ENCODE measurements at places on chromosomes 1 and 21.

DNA sequence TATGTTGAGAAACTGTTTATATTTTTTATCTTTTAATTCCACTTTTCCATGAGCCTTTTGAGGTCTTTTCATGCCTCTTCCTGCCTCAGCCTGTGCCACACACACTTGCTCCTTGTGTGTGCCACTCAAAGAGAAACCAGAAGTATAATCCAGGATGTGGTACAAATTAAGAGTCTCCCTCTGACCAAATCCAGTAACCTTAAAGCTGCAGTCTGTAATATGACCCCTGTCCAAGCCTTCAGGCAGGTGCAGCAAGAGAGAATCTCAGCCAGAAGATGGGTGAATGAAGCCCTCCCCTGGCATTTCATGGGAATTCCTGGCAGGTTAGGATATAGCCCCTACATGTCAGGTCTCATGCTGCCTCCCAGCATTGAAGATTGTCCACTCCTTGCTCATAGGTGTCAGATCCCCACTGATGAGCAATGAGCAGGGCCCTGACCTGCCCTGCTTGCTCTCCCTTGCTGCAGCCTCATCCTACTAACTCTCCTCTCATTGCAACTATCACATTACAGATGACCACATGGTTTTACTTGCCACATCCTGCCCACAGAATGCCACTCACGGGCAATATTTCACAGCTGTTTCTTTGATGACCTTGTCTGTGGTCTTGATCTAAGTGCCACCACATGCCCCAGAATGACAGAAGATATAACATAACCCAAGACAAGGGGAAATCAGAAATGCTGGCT, 169.3 kb downstream of the SEC16B start:
- no peak for DNase-seq

DNA sequence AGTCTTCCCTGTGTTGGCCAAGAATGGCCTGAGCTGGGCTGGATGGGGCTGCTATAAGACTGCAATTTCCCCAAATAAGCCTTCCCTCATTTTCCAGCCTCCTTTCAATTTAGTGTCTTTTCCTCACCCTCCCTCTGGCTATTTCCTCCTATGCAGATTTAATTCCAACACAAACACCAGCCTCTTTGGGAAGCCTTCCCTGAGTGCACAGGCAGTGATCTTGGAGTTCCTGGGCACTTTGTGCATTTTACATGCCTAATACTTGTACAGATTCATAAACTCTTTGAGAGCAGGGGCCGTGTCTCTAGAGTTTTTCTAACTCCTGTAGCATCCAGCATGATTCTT, 91.1 kb upstream of the TLR5 start:
- no peak for DNase-seq

- peak; percentile 16 for DNase-seq
Observed at GRCh38 chr1:180415985-180416633, 86.3 kb downstream of the ACBD6 start.

DNA sequence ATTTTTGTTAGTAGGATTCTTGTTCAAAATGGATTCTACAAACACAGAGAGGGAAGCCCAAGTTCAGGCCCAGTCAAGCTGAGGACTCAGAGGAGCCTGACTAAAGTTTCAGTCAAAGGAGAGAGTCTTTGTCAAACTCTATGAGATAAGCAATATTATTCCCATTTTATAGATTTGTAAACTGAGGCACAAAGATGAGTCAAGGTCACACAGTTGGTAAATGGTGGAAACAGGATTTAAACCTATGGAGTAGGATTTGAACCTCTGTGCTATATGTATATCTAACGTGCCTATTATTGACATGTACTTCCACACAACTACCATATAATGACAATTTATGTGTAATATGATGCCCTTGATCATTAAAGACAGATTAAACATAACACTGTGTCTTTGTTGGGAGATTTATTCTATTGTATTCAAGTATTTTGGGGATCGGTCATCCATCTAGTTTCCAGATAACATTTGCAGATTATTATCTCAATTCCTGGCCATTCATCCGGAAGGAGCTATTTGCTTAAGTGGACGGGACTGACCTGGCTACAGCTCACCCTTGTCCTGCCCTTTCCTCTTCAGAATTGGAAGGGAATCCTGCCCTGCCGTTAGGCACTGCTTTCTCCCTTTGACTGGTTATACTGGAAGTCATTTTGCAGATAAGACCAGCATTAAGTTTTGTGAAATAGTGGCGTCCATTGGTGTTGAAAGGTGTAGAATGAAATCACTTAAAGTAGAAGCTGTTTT, 86.1 kb upstream of the LMO4 start:
- no peak for DNase-seq

DNA sequence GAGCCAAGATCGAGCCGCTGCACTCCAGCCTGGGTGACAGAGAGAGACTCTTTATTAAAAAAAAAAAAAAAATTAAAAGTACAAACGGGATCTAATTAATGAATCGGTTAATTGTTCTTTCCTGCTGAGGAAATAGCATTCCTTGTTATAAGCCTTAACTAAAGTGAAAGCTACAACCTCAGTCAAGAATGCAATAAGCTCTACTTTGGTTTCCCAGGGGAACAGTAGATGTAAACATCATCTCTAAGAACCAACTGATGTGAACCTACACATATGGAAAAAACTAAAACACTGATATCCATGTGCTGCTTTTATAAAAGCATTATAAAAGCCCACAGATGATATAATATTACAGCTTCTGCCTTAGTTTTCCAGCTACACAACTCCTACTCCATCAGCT, 41.9 kb downstream of the LPGAT1 start:
- no peak for DNase-seq

All from NT2/D1 (cell line).